ENCODE measurements at places on chromosomes 11 and 22.

- no peak for ATAC-seq
These were observed 1351.1 kb downstream of the BRD1 start for GRCh38 chr22:48476577-48476976.

GRCh38 chr11:10655227-10655626, 38.3 kb downstream of the IRAG1 start:
- ATAC-seq, result no peak

GRCh38 chr11:108069947-108070346, 51.4 kb upstream of the ACAT1 start:
- ATAC-seq, result no peak

GRCh38 chr22:42992092-42992491, 22.9 kb downstream of the PACSIN2 start:
- no peak for ATAC-seq

GRCh38 chr22:49561976-49562375, 265.7 kb downstream of the BRD1 start:
- no peak for ATAC-seq

DNA sequence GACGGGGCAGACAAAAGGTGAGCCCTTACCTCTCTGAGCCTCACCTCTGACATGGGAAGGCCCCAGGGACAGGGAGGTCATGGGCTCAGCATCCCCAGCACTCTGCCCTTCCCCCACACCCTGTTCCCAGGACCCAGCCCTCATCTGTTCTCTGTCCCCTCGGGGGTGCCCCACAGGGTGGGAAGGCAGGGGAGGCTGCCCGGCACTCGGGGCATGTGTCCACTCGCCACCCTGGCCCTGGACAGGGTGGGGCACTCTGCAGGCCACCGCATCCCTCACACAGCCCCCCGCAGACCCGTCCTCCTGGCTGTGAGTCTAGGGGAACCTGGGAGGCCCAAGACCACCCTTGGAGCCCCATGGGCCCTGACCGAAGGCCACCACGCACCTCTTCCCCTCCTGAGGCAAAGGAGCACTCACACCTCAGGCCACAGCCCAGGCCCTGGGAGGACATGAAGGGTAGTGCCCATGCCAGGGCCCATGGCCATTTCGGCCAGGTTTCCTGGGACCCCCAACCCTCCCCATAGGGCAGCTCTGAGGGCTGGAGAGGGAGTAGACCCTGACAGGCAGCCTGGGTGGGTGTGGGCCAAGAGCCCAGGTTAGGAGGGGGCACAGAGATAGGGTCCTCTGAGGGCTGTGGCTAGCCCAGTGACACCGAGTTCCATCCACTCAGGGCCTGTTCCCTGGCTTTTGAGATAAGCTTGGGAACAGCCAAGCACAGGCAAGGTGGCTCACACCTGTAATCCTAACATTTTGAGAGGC, 193.1 kb downstream of the IGLL1 start:
- no peak for ATAC-seq

GRCh38 chr22:50476868-50477267, 2.0 kb upstream of the SBF1 start:
- no peak for ATAC-seq

DNA sequence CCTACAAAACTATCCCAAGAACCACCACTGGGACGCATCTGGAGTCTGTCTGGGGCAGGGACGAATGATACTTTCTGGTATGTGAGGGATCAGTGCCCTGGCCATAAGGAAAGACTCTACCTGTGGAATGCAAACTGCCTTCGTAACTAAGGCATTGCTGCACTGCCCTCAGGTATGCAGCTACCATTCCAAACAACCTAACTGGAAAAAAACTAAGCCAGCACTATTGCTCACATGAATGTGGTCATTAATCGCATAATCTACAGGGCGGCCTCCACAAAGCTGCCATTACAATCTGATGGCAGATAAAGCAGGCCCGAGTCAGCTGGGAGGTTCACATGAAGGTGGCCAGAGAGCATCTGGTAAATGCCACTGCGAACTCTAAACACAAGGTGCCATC, 3.9 kb downstream of the PACSIN2 start:
- no peak for ATAC-seq

DNA sequence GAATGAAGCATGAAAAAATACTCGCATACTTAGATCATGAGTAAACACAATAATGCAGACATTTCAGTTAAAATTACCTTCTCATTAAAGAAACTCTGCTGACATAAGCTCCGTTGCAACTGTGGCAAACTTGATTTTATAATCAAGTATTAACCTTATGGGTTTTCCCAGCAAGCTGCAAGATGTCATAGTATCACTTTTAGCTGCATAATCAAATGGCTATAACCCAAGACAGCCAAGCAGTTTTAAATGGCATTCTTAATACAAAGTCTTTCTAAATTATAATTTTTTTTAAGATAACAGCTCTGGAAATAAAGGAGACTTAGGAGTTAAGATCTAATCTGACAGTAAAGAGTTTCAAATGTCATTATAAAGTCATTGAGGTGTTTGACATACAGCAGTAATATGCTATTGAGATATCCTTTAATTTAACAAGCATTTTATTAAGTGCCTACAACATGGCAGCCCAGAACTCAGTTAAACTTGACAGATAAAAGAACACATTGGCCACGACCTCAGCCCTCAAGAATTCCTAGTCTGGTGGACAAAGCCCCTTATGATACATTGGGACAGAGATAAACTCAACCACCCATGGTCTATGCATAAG, 163.1 kb upstream of the FAT3 start:
- ATAC-seq, result no peak

- no peak for ATAC-seq
These were observed 21.2 kb downstream of the ARL14EP start for GRCh38 chr11:30344085-30344484.

- peak; percentile 67 for ATAC-seq
These were observed 5.0 kb downstream of the SCN2B start for GRCh38 chr11:118171269-118172062.

DNA sequence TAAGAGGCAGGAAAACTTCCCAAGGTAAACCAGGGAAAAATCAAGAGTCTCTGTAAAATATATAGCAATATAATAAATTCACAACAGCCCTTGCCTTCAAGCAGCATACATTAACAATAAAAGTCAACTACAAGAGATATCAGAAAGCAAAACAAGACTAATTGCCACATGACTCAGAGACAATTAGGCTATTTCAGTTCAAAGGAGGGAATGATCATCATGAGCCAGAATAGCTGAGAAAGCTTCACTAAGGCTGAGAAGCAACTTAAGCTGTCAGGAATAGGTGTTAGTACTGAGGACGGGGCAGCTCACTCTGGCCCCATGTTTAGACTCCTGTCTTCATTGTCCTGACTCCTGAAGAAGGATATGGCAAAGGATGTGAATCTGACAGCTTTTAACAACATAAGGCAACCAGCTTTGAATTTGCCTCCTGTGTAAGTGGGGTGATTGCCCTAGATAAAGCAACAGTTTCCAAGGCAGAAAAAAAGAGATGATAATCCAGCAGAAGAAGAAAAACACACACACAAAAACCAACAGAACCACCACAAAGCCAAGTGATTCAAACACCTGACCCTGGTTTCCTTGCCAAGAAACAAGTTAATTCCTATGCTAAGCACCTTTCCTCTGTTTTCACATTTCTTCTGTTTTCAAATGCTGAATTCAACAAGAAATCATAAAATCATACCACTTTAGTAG, 60.8 kb downstream of the SIK3 start:
- peak; percentile 37 for ATAC-seq

GRCh38 chr11:15622231-15622890, 507.6 kb downstream of the INSC start:
- ATAC-seq, result no peak

DNA sequence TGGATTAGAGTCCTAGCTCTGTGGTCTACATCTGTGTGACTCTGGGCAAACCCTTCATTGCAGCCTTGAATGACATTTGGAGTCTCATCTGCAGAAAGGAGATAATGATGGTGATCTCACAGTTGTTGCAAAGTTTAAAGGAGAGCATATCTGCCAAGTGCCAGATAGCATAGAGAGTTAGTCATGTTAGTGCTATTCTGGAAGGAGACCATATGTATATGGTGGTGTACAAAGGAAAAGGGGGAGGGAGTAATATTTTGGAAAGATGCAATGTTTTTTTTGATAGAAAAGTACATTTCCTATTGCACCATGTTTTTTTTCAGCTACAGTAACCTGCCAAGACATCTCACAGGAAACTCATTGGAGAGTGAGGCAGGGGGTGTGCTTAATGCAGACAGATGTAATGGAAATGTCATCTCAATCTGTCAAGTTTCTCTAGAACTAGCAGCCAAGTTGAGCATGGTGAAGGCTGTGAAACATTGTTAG, 92.1 kb upstream of the NARS2 start:
- no peak for ATAC-seq

GRCh38 chr11:125429174-125429707, 66.8 kb downstream of the FEZ1 start:
- ATAC-seq, result peak; percentile 32

- ATAC-seq, result no peak
These were observed 1.0 kb downstream of the C11orf96 start for GRCh38 chr11:43943372-43943930.

DNA sequence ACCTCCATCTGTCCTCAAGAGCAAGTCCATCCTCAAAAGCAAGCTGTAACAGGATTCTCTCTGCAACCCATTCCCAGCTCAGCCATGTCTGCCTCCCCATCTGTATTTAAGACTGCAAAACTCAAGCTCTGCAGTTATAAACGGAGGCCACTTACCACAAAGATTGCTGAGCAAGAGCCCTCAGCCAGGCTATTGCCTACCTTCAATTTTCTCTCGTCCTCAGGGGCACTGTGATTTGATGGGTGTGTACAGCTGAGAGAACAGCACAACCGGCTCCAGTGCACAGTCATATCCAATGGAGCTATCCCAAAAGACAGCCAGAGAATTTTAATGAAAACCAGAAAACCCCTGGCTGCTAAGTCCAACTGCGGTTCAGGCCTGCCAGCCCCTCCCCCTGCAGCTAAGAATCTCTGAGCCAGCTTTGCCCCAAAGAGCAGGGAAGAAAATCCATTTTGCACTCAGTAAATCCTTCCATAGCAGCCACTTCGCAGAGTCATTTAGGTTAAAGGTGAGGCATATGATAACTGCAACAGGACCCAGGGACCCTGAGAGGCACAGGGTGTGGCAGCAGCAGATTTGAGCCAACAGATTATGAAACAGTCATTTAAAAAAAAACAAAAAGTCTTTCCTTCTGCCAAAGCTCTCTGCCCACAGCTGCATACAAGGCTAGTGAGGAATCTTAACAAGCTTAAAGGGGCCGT, 37.6 kb downstream of the RAB30 start:
- peak; percentile 61 for ATAC-seq

- ATAC-seq, result no peak
These were observed 36.8 kb downstream of the CDON start for GRCh38 chr11:126025822-126026221.

DNA sequence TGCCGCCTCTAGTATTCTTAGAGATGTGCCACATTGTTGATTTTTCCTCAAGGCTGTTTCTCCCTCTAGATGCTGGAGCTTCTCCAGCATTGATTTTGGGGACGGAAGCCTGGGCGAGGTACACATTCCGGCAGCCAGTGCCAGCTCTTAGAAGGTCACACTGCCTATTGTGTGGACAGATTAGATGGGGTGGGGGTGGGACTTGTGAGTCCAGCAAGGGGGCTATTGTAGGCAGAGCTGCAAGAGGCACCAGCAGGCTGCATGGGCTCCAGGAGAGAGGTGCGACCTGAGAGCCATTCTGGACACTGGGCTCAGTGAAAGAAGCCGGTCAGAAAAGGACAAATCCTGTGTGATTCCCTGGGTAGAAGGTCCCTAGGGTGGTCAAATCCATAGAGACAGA, 12.4 kb downstream of the C11orf21 start:
- ATAC-seq, result peak; percentile 22

- ATAC-seq, result no peak
These were observed 211.5 kb upstream of the BLID start for GRCh38 chr11:122327528-122327927.

DNA sequence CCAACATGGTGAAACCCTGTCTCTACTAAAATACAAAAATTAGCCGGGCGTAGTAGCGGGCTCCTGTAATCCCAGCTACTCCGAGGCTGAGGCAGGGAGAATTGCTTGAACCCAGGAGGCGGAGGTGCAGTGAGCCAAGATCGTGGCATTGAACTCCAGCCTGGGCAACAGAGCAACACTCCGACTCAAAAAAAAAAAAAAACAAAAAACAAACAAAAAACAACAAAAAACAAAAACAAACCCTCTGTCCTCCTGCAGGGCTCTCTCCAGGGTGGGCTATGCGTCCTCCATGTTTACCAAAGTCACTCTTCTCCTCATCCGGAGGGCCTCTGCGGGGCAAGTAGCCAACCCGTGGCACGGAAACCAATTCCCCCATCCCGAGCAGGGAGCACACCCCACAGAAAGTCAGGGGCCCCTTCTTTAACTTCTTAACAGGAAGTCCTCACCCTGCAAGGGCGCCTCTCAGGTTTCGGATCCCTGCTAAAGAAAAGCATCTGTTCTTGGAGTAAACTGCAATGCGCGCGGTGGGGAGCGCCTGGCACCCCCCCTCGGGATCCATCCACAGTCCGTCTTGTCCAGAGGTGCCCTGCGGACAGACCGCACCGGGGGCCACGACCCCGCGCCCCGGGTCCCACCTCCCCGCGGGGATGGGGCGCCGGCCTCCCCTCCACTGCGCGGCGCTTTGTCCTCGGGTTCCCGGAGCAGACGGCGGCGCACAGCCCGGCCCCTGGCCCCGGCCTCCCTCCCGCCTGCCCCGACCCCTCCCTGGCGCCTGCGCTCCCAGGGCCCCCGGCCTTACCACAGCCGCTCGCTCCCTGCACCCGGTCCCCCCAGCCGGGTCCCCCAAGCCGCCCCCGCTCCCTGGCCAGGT, 712 bp downstream of the CERK start:
- ATAC-seq, result peak; percentile 5

GRCh38 chr11:129375751-129376657, at the start of gene BARX2:
Gene BARX2 (plus strand): TSS chr11:129375848. CDS start chr11:129376036, 188 bp downstream.
- peak; percentile 21 for ATAC-seq

DNA sequence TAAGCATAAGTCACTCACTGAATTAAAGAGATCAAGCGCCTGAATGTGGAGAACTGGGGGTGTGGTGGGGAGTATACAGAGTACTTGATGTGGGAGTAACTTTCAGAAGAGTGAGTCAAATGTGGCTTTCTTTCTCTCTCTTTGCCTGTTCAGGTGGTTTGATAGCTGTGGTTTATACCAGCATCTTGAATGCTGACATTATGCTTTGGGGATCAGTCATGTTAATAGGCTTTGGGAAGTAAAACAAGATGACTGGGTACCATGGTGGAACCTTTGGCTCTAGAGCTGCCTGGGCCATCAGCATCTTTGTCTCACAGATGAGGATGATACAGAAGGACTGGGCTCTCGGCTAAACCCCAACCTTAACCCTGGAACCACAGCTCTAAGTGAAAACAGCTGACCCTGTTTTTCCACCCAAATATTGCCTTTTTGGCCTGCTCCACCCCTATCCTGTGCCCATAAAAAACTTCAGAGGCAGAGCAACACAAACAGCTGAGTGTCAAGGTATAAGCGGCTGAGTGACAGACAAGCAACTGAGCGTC, 58.2 kb upstream of the GNAZ start:
- no peak for ATAC-seq

All from esophagus mucosa (tissue), 1 donor.